Left cardiac atrium (tissue), 4 donors: ENCODE measurements at places on chromosomes 6 and 20. TPM values are rescaled to one million over a fixed set of nuclear protein-coding genes. Genes with fewer than 3 reads are reported as not detected.

TRIM31 gene
- not detected for total RNA-seq

OXT gene
- 0.65 TPM for total RNA-seq

GGTLC1 gene
- total RNA-seq, result not detected

WFDC5 gene
- not detected for total RNA-seq

ARHGAP40 gene
- total RNA-seq, result not detected

DNA sequence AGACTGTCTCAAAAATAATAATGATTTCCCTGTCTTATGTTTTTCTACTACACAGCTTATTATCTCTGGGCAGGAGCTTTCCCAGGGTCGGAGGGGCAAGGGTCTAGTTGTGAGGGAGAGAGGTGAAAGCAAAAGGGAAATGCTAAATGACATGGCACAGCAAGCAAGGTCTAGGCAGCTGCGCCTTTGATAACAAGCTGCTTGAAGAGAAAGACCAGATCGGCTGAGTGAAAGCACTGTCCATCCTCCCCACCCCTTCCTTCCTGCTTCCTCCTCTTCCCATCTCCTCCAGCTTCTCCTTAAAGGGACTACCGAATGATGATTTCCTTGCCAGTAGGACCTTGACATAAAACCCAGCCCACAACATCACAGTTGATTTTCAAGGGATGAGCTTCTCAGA lies 158.1 kb upstream of the AKAP12 start:
- no peak for DNase-seq

DNA sequence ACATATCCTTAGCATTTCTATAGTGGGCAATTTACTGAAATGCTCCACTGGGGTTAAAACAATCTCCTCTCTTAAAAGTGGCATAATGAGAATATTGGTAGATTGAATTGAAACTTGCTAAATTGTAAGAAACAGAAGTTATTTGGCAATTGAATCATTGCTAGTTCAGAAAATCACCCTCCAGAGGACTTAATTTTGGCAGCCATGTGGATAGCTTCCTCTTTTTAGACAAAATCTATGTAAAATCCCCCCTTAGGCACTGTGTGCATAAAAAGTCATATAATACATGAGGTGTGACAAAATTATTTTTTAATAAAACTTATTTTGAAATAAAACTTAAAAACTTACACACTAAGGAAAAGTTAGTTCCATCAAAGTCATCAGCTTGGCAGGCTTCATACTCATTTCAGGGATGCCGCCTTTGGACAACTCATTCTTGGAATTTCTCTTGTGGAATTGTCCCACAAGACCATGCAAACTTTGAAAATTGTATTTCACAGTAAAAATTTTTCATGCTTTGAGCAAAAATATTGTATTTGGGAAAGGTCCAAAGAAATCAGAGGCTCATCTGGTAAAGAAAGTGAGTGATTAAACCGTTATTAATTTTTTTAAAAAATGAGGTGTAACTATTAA lies 473.0 kb downstream of the BCKDHB start:
- DNase-seq, result no peak

DNA sequence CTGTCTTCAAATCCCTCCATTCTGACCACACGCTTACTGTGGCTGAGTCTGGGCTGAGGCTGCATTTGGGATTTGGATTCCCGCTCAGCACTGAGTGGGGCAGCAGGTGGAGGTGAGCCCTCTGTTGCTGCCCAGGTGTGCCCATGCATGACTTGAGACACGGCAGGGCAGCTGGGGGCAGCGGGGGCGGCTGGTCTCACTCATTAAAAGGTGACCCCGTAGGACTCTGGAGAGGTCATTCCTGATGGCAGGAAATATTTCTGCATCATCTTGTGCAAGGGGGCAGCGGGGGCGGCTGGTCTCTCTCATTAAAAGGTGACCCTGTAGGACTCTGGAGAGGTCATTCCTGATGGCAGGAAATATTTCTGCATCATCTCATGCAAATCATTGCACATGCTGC lies 49.8 kb downstream of the SMOC2 start:
- DNase-seq, result no peak
